ENCODE measurements at places on chromosomes 5 and 9.

DNA sequence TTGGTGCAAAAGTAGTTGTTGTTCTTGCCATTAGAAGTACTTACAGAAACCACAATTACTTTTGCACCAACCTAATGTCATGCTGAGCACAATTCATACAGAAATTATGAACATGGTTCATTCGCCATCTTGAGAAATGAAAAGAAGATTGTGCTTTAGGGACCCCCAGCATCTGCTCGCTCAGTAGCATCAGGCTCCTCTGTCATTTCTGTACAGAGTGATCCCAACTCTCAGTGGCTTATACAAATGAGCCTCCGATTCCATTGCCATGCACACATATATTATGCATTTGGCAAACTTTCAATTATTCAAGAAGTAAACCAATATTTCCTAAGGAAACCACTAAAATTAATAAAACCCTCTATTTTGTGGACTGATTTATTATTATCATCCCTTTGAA is 266.2 kb downstream of the MED10 start:
- no peak for DNase-seq

- DNase-seq: no peak
Observed at GRCh38 chr5:110968246-110969005, 103.1 kb upstream of the TSLP start.

DNA sequence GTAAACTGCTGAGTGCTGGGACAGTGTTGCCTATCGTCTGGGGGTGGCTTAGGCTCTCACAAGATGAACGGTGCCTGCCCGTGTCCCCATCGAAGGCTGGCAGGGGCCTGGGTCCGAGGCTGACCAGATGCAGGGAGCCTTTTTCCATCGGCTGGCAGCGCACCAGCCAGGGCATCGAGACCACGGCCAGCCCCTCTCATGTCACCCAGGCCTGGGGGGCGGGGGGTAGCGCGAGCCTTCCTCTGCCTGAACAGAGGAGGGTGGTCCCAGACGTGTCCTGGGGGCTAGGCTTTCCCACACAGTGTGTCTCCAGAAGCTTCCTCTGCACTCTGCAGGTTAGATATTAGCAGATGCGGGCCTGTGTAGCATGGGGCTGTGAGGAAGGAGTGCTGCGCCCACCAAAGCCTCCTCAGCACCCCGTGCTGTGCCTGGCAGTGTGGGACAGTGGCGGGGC is 17.3 kb downstream of the FGD3 start:
- no peak for DNase-seq

- no peak for DNase-seq
Observed at GRCh38 chr9:72356041-72356582, 8.9 kb downstream of the ZFAND5 start.

DNA sequence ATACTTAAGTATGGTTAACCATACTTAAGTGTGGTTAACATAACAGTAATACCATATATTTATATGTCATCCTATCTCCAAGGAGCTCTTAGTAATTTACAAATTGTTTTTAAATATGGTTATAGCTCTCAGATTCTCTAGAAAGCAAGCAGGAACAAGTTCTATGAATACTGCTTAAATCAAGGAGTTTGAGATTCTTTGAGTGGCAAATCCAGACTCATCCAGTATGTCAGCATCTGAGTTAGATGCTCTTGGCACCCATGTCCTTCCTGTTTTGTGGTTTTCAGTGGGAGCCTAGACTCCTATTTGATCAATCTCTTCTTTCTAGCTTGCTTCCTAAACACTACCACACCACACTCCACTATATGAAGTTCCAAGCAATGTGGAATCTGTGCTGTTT is 114.7 kb upstream of the GDNF start:
- DNase-seq: no peak

GRCh38 chr9:4939118-4939561 is 45.9 kb upstream of the JAK2 start:
- no peak for DNase-seq

GRCh38 chr5:116976767-116977166 is 402.1 kb upstream of the SEMA6A start:
- no peak for DNase-seq

DNA sequence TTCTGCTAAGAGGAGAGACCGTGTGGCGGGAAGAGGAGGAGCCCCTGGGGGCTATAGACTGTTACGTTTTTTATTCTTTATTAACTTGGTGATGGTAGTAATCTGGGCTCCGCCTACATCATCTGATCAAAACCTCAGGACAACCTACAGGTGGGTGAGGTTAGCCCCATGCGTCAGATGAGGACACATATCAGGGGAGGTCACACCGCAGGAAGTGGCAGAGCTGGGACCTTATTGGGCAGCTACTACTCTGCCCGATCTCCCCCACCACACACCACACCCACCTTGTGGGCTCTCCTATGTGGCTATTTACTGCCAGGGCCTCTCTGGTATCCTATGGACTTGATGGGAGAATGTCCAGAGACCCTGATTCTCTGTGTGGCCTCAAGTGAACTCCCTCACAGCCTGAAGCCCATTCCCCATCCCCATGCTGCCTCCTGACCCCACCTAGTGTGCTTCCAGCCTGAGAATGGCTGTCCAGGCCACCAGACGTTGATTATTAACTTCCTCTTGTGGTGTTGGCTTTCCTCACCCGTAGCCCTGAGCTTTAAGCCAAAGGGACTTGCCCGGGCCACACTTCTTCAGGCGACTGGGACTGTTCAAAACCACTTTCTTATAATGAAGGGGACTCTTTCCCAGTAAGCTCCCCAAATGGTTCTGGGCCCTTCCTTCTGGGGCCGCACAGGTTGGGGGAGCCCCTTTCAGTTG is 8.2 kb downstream of the UNC5A start:
- no peak for DNase-seq

DNA sequence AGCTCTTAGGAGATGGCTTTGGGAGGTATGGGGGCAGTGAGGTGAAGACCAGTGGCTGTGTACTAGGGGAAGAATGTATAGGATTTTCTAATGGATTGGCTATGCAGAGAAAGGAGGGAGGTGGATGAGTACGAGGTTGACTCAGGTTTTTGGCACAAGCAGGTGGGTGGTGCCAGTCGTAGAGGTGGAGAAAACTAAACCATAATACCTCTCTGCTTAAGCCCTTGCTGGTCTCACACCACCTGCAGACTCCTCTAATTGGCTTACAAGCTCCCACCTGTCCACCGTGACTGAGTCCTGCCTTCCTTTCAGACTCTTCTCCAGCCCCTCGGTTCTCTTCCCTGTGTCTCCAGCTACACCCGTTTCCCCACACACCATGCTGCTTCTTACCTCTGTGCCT is 521.7 kb upstream of the CLINT1 start:
- DNase-seq: no peak

DNA sequence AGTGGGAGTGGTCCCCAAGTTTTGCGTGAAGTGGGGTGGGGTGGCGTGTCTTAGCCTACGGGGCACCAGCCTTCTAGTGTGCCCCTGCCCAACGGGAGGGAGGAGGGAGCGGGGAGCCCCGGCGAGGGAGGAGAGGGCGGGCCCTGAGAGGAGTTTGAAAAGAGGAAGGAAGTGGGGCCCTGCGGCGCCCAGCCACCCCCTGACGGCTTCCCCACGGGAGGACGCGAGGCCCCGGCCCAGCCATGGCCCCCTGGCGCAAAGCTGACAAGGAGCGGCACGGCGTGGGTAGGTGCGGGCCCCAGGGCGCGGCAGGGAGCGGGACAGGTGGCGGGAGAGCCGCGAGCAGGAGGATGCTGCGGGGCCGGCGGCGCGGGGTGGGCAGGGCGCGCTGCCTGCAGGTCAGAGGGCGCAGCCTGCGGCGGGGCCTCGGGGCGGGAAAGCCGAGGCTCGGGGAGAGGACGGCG is at the start of gene DOCK2:
TSS of gene DOCK2 (plus strand) at position 191 of the 464 bp plus-strand sequence. CDS start at position 243, 52 bp downstream.
- DNase-seq: no peak

- no peak for DNase-seq
Observed at GRCh38 chr5:149489605-149490037, 61.6 kb downstream of the CSNK1A1 start.

GRCh38 chr9:128144239-128145181 is 4.7 kb upstream of the LCN2 start:
- no peak for DNase-seq

- DNase-seq: peak; percentile 90
Observed at GRCh38 chr5:9361835-9362234, 184.0 kb downstream of the SEMA5A start.

DNA sequence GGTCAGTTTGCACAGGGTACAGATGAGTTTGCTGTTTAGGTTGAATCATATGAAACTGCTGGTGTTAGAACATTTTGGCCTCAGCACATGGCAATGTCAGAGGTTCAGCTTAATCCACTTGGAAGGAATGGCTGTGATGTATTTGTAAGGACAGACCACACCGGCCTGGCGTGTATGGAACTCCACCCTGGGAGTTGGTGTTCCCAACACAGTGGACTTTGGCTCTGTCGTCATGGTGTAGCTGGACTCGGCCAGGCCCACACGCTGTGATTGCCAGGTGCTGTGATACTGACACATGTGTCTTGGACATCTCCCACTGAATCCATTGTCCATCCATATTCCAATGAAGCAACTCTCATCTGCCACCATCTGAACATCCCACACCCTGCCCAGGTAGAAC is 90.3 kb downstream of the ZNF618 start:
- no peak for DNase-seq

Data from NCI-H748 treated with DMSO at 0.1 percent for 48 hours (cell line).